ENCODE measurements at places on chromosomes 6 and 20.

DNA sequence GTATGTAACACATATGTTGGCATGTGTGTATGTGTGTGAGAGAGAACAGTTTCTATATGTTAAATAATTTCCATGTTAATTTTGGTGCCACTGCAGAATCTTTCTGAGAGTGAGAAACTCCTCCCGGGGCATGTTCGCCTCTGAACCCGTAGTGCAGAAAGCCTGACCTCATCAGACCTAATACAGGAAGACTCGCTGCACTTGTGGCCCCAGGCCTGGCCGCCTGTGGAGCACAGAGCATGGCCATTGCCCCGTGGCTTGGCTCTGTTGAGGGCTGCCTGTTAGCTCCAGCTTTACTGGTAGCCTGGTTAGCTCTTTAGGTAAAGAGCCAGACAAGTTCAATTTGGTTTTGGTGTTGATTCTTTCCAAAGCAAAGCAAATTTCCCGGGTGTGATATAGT is 25.5 kb downstream of the FARS2 start:
- no peak for DNase-seq

DNA sequence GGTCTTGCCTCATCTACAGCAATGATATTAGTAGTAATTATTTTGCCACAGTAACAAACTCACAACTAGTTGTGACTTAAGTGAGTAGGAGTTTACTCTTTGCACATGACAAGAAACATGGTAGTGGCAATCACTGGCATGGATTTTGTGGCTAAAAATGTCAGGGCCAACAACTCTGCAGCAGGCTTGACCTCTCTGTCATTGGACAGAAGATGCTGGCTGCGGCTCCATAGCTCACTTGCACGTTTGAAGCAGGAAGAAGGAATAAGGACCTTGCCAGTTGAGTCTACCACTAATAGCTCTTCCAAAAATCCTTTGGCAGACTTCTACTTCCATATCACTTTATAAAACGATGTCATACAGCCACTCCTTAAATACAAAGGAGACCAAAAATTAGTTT is 117.3 kb downstream of the ADGRG6 start:
- DNase-seq = no peak

DNA sequence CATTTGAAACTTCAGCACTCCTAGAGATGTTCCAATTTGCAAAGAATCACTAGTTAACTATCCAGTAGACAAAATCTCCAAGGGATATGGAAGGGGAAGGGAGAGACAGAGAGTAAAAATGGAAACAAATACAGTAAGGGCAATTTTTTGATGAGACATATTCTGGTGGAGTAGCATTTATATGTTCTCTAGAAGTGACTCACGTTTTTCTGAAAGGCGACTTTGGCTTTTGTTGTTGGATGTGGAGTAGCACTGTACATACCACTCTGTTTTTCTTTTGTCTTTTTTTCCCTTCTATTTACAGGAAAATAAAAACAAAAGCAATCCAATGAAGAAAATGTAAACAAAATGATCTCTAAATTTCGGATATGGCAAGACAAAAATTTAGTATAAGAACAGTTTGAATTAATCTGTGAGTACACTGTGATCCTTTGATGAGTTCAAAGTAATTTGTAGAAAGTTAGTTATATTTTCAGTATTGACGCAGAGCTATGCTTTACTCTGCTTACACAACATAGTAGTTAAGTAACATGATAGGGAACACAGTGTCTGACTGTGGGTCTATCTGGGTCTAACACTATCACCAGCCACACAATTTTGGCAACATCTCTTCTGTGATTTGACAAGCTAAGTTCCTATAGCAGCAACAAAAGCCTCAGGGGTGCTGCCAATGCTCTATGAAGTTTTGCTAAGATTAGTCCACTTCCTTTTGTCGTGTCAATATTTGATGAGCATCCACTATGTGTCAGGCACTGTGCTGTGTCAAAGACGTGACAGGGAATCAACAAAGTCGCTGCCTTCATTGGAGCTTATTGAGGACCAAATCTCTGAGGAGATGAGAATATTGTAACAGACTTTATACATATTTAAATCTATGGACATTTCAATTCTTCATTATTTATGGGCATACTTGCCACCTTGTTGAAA is 27.3 kb upstream of the TAGAP start:
- DNase-seq = no peak

- DNase-seq = no peak
These were observed 32.5 kb downstream of the PHACTR3 start for GRCh38 chr20:59636766-59637370.

- no peak for DNase-seq
These were observed 906 bp upstream of the COL12A1 start for GRCh38 chr6:75206576-75207342.

DNA sequence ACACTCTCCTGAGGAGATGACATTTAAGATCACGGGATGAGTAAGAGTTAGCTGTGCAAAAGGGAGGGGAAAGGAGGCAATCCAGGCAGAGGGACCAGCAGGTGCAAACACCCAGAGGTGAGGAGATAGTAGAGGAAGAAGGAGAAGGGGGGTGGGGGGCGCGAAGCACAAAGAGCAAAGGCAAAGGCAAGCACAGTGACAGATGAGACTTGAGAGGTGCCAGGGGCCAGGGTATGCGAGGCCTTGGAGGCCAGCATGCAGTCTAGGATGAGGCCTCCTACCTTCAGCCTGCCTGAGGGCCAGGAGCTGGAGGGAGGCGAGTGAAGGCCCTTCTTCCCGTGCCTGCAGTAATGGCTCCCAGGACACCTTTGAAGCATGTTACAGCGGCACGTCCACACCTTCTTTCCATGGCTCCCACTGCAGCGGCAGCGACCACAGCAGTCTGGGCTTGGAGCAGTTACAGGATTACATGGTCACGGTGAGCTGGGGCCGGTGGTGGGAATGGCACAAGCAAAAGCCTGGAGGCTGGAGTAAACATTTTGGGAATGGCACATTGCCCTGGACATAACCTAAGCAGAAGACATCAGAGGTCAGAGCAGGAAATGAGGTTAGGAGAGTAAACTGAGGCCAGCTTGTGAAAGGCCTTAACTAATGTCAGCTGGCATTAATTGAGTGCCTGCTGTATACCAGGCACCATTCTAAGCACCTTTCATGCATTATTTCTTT is 18.6 kb downstream of the CCM2L start:
- DNase-seq = no peak

DNA sequence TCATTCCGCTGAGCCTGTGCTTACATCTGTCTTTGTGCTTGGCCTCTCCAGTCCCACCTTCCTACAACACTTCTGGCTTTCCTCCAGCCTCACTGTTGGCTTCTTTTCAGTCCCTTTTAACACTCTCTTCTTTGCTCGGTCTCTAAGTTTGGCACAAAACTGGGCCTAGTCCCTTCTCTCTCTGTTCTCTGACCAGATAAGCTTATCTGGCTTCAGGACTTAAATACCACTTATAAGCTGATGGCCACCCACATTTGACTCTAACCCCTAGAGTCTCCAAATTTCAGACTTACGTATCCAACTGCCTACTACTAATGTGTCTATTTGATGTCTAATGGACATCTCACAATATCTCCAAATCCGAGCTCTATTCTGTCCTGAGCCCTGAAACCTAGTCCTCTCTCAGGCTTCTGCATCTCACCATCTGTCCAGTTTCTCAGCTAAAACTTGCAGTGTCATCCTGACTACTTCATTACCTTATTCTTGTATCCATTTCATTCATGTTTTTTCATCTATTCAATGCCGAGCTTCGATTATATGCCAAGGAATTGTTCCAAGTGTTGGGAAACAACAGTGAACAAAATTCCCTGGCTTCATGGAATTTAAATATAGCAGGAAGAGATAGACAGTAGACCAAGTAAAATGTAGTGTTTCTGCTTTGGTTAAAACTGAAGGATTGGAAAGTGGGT is 40.1 kb downstream of the TBPL1 start:
- DNase-seq = no peak

DNA sequence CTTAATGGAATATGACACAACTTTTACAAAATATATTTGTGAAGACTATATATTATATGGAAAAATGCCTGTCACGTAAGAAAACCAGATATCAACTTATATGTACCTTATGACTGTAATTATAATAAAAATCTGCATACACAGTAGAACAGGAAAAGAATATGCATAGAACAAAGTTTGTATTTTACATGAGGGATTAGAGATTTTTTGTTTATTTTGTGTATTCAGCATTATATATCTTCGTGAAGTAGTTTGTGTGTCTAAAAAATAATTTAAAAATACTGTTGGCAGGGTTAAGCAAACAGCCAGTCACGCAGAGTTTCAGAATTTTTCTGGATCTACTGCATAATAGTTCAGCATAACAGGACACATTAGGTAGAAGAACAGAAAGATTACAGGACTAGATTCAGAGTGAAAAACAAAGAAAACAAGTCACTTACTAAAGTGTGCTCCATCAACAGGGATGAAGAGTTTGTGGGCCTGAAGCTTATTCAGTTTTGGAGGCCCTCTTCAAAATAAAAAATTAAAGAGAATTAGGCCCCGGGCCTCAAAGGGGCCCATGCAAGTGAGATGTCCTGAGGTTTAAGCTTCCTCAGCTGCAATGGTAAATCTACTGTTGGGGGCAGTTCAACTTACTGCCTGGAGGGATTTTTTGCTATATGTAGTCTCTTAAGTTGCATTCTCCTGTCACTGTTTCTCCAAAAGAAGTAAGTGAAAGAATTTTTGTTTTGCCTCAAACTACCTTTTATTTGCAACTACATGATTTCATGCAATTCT is 16.3 kb downstream of the TXLNB start:
- no peak for DNase-seq
